SK-N-SH (cell line): ENCODE measurements at places on chromosomes 2 and 18.

DNA sequence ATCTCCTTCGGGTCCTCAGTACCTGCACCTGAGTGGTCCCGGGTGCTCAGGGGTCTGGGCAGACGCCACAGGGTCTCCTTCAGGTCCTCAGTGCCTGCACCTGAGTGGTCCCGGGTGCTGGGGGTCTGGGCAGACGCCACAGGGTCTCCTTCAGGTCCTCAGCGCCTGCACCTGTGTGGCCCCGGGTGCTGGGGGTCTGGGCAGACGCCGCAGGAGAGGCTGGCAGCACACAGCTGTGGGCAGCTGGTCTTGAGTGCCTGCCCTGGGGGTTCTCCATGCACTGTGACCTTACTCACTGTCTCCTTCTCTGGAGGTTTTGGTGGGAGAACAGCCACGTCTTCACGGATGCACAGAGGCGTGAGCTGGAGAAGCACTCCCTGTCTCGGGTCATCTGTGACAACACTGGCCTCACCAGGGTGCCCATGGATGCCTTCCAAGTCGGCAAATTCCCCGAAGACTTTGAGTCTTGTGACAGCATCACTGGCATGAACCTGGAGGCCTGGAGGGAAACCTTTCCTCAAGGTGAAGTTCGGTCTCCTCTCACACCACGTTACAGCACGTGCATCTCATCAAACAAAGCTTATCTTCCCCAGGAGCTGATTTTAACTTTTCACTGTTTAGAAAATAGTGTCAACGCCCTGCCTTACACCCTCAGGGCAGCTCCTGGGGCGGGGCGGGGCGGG, 82.6 kb downstream of the TPO start:
- DNase-seq: no peak

DNA sequence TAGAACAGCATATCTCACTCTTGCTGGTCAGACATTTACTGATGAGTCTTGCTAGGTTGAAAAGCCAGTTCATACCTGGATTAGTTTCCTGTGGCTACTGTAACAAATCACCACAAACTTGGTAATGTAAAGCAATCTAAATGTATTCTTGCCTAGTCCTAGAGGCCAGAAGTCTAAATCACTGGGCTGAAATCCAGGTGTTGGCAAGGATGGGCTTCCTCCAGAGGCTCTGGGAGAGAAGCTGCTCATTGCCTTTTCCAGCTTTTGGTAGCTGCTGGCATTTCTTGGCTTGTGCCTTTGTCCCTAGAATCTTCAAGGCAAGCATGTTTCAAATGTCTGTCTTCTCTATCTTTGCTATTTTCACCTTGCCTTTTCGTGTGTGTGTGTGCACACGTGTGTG, 62.3 kb upstream of the MAP4K3 start:
- DNase-seq: no peak

- no peak for DNase-seq
These were observed 11.4 kb downstream of the RAB31 start for GRCh38 chr18:9719421-9719981.

GRCh38 chr2:143574069-143574468, 444.9 kb downstream of the ARHGAP15 start:
- DNase-seq: no peak

DNA sequence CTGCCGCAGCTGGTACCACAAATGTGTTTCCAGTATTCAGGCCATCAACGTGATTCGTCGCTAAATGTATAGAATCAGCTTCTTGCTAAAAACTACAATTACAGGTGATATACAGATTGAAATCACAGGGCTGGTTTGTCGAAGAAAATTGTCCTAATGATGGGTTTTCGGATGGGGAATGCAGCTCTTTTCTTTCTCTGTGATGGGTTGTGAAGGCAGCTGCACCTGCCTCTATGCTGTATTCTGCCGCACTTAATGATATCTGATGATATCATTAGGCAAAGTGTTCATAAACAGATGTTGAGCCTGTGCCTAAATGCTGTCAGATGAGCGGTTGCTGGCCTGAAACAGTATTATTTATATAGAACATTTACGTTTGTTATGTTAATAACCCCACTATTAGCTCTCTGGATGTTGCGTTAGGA, 218.1 kb downstream of the ARHGAP15 start:
- DNase-seq: peak; percentile 14

- no peak for DNase-seq
These were observed 24.5 kb downstream of the SRBD1 start for GRCh38 chr2:45586600-45586999.

GRCh38 chr2:164453656-164454305, 167.5 kb downstream of the GRB14 start:
- no peak for DNase-seq

DNA sequence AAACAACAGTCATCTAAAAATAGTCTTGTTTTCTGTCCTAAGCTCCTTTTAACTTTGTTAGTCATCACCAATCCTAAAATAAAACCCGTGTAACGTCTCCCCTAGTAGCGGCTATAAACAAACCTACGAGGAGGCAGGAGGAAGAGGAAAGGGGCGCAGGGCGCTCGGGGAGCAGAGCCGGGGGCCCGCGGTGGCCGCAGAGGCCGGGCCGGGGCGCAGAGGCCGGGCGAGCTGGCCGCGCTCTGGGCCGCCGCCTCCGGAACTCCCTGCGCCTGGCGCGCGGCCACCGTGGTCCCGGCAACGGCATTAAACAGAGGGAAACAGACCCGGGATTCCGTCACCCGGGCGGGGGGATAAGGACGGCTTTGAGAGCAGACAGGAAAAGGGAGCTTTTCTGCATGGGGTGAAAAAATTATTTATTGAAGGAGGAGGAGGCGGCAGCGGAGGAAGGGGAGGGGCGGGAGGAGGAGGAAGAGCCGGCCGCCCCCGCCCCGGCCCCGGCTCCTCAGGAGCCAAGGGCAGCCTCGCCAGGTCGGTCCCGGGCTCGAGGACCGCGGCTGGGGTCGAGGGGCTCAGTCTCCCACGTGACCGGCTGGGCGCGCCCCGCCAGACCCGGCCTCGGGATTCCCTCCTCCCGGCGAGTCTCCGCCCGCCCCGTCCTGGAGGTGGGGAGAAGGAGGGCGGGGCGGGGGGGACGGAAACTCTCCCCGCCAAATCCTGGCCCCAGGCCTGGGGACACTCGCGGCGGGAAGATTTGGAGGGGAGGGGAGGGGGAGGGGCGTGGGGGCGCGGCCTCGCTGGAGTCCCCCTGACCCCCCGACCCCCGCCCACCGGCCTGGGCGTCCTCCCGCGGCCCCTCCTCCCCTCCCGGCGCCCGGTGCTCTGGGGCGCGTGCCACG, 1.8 kb upstream of the NFATC1 start:
- peak; percentile 83 for DNase-seq

DNA sequence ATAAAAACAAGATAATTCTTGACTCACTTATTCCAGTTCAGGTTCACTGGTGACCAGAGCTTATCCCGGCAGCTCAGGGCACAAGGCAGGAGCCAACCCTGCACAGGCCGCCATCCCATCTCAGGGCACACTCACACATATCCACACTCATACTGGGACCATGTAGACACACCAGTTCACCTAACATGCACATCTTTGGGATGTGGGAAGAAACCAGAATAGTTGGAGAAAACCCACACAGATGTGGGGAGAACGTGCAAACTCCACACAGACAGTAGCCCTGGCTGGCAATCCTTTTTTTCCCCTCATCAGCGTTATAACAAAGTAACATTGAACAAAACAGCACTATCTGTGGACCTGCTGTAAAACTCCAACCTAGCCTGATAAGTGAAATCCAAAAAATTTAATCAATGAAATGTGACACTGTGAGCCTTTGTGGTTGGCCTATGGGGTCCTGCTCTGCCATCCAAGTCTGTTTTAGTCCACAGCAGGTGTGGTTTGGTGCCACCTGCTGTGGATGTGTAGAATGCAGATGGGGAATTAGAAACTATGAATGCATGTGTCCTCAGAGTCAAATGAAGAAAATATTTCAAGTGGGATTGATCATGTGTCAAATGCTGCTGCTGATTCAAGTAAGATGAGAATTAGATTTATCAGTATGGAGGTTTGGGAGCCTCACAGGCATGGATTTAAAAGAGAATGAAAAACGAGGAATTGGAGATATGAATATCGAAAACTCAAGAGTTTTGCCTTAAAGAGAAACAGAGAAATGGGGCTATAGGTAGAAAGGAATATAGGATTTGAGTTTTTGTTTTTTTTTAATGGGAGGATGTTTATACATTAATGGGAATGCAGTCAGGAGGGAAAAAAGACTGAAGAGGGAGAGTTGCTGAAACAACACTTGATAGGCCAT, 47.0 kb downstream of the UGP2 start:
- peak; percentile 61 for DNase-seq

GRCh38 chr2:71974846-71975245, 172.8 kb downstream of the CYP26B1 start:
- no peak for DNase-seq

DNA sequence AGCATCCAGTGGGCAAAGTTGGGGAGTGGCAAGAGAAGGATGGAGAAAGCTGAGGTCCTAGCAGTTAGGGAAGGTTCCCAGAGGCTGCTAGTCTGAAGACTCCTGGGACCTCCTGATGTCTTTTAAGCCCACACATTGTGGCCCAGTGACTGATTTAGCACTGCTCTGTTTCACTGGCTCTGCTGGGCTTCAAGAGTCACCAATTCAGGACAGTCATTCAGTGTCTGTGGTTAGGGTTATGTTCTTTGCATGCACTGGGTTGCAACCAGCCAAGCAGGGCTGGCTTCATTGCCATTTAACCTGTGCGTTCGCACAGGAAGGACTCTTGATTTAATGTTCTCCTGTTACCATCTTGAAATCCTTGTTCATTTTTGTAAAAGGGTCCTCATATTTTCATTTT, 199.2 kb downstream of the ICOS start:
- no peak for DNase-seq

DNA sequence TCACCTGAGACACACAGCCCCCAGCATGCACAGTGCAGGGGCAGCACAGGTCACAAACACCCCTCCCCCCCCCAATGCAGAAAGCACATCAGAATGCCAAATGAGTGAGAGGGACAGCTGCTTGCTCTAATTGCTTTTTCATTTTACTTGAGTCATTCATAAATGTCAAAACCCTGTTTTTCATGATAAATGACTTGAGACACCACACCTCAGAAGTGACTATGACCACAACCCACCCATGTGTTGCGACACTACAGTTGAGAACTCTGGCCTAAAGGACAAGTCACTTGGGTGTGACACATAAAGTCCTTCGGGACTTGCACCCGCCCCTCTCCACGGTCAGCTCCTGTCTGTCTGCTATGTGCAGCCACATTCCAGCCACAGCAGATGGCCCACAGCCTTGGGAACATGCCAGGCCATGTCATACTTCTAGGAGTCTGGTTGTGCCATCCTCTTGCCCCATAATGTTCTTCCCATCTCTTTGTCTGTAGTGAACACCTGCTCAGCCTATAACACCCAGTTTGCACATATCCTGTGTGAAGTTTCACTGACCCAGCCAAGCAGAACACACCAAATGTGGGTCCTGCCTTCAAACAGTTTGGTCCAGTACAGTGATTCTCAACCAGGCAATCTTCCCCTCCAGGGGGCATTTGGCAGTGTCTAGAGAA, 30.2 kb upstream of the RIOK3 start:
- peak; percentile 21 for DNase-seq

DNA sequence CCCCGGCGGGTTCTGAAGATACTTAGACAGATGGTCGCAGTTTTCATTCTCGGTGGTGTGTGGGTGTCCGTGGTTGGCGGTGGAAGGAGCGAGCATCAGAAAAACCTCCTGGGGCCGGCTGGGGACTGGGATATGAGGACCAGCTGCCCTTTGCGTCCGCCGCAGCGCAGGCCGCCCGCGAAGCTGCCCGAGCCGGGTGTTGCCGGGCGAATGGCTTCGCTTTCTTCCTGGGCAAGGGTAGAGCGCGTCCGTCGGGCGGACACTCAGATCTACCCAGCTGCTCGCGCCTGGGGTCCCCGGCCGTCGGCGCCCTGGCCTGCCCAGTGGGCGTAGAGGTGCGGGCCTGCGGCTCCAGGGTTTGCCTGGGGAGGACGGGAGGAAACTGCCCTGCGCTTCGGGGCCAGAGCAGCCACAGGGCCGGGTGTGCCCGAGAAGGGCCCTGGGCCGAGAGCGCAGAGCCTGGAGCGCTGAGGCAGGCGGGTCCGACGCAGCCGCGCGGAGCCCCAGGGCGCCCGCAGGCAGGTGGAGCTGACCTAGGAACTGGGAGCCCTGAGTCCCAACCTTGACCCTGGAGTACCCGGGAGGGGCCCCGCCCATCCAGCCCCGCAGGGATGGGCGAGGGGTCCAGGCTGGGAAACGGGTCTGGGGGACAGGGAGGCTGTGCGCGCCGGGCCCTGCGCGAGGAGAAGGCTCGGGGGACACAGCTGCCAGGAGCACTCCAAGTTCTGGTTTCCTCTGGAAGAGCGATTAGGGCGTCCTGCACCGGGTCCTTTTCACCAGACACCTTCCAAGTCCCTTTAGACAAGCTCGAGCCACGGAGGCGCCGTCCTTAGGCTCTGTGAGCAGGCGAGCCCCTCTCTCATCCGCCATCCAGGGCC, 1.3 kb downstream of the TWIST2 start:
- no peak for DNase-seq

- no peak for DNase-seq
These were observed 22.0 kb downstream of the INSIG2 start for GRCh38 chr2:118110310-118110709.

GRCh38 chr2:234286118-234286598, 210.7 kb downstream of the ARL4C start:
- no peak for DNase-seq

DNA sequence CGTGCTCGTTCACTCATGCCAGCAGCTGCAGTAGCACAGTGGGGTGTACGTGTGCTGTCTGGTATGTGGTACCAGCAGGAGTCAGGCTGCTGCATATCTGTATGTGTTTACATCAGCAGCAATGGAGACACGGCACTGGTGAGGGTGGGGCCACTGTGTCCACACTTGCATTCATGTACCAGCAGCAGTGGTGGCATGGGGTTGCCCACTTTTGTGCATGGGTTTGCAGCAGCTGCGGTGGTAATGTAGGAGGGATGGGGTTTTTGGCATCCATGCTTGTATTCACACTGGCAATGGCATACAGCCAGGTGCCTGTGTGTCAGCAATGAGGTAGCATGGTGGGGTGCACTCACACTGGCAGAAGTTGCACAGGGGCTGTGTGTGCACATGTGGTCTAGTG, 187.8 kb downstream of the KCNJ3 start:
- DNase-seq: no peak

DNA sequence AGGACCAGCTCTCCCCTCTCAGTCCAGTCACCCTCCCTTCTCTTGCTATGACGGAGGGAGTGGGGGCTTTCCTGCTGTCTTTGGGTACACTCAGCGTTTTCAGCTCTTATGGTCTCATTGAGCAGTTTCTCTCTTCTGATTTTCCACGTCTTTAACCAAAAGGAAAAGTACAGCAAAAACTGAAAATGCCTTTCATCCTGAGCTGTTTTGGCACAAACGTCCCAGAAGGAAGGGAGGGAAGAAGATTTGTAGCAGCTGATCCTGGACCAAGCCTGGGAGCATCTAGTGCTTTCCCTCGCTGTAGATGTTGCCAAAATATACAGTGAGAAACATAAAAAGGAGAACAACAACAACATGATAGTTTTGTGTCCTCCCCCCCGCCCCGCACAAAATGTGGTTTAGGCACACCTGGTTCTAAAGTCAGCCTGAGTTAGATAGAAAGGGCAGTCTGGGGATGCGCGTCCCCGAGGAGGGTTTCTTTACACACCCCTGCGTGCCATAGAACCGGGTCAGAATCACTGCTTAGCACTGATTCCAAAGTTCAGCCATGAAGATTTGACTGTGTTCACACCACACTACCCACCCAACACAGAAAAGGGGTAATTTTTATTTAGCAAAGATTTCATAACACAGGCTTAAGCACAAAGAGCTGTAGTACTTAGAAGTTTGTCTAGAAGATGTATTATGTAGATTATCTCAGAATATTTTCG, 53.4 kb downstream of the SLC40A1 start:
- no peak for DNase-seq
